ENCODE measurements at places on chromosomes 2 and 18.

DNA sequence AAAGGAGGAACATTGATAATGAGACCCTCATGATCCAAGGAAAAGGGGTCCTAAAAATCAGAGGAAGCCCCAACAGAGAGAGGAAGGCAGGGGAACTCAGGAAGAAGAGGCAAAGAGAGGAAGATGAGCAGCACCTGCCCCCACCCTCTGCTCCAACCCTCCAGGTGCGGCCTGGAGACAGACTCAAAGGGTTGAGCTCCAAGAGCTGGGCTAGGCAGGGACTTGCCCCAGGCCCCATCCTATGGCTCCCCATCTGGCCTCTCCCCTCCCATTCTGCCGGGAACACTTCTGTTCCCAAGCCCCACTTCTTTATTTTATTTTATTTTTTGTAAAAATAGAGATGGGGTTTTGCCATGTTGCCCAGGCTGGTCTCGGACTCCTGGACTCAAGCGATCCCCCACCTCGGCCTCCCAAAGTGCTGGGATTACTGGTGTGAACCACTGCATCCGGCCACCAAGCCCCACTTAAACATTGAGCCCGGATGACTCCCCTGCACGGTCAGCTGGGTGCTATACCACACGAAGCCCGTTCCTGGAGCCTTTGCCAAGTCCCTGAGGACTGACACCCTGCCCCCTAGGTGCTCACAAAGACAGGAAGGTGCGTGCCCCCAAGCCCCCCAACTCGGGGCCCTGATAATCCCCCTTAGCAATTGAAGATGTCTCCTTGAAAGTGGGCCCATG lies 3.8 kb upstream of the GPR55 start:
- peak; percentile 50 for DNase-seq

GRCh38 chr2:11379558-11379957 lies 35.1 kb upstream of the ROCK2 start:
- DNase-seq: no peak

DNA sequence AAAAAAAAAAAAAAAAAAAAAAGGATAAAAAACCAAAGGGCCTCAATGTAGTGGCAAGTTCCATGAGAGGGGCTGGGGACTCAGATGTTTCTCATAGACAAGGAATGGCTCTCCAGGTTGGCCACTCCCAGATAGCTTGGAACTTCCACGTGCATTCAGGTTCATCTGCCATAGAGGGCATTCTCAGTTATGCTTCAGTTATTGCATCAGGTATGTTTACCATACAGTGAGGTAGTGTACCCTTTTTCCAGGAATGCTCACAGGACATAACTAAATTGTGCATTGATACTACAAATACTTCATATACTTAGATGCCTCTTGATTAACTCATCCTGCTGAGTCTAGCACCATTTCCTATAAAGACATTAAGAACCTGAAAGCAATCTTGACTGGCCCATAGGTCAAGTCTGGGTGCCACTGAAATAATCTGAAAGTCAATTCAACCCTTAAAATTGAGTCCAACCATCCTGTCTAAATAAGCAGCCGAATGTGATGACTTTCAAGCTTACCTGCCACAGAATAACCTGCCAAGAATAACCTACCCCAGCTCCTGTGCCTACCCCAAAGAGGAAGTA lies 14.6 kb upstream of the KLHL23 start:
- no peak for DNase-seq

DNA sequence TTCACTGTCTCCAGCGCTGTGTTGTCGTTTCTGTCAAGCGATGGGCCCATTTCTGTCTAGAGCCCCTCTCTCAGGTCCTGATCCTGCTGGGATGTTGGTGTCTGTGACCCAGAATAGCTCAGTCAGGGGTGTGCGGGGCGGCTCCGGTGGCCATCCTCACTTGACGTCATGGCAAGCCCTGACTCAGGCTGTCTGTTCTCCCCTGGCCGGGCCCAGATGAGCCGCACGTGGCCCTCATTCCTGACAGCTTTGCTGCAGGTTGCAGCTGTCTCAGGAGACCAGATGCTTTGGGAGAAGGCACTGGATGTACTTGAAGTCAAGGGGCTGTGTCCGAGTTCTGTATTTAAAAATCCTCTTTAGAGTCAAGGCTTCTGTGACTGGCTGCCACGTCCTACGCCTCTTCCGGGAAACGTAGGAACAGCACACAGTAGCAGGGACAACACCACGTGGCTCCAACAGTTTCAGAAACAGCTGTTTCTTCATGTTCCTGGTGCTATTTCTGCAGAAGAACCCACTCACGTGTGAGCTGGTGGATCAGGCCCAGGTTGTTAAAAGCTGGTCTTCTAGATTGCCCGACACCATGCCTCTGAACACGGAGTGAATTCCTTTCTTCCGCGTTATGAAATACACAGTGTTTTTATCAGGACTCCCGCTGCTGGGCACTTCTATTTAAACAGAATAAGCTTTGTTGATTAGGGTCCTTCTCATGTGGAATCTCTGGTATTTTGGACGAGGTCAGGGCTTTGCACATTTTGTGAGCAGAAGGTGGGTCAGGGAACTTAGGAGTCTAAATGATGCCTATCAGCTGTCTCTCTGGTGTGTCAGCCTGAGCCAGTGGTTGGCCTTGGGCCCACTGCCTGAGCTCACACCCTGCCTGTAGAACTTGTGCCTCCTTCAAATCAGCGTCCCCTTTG lies 28.3 kb upstream of the NTSR2 start:
- DNase-seq: peak; percentile 82

DNA sequence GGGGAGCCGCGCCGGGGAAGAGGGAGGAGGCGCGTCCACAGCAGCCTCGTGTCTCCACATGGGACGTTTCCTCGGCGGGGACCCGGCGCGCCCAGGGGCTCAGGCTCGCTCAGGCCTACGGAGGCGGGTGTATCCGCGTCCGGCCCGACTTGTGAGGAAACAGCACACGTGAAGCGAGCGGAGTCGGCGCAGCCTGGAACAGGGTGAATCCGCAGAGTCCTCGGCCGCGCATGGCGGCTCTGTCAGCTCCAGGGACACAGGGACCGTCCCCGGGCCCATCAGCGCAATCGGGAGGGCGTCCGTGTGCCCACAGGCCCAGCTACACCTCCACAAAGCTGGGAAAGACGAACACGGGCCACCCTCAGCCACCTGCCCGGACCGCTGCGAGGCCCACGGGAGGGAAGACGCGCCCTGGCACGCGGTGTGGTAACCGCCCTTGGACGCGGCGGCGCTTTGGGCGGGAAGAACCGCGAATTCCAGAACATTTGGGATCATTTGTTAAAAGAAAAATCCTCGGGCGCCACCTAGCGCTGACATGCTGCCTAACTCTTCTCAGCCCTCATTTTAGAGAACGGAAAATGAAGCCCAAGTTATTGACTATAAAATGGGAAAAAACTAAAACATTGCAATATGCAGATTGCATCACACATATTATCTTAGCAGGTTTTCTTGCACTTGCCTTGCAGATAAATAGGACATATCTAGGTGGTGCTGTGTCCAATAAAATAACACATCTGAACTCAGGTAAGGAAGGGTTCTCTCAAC lies 40.4 kb downstream of the TMEM18 start:
- no peak for DNase-seq

DNA sequence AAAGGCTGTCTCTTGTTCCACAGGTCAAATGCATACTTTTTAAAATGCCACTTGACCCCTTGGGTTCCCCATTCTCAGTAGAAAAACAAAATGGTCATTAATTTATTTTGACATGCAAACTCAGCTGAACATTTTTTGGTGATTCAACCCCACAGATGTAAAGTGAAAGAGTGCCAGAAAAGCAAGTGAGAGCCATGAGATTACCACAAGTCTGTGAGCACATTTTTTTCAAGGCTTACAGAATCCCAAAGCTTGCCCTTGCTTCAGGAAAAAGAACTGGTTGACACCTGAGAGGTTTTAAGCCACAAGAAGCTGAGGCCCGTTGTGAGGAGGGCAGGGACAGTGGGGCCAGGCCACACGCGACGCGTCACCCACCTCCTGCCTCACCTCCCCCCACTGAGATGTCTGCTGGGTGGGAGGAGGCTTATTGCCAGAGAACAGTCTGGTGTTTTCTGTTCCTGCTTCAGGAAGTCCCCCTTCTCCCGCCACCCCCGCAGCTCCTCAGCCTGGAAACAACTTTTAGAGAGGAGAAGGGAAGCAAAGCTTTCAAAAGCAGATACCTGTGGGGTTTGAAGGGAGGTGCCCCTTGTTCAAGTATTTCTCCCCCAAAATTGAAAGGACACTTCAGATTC lies 70.4 kb upstream of the CYP1B1 start:
- DNase-seq: no peak

DNA sequence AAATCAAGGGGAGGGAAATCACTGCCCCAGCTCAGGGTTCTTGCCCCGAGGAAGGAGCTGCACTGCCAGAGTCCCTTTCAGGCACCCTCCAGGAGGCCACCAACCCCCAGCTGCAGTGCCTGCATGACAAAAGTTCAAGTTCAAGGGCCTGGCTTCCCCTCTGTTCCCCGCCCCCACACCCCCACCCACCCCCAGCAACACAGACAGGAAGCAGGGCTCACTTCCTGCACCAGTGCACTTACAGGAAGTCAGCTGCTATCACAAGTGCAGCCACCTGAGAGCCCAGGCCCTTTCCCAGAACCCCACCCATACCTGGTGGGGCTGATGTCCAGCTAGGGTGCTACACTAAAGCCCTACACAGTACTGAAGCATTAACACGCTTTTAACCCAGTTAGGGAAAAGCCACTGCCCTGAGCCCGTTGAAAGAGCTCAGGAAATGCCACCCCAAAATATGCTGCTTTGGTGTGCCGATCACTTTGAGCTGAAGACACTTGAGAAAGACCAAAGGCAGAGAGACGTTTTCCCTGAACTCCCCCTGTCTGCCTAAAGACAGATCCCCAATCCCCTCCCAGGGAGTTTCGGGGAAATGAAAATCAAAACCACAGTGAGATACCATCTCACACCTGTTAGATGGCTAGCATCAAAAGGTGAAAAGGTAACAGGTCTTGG lies 109.9 kb upstream of the CAB39 start:
- DNase-seq: no peak

GRCh38 chr18:52341608-52342381 lies 1.8 kb downstream of the DCC start:
- DNase-seq: no peak

DNA sequence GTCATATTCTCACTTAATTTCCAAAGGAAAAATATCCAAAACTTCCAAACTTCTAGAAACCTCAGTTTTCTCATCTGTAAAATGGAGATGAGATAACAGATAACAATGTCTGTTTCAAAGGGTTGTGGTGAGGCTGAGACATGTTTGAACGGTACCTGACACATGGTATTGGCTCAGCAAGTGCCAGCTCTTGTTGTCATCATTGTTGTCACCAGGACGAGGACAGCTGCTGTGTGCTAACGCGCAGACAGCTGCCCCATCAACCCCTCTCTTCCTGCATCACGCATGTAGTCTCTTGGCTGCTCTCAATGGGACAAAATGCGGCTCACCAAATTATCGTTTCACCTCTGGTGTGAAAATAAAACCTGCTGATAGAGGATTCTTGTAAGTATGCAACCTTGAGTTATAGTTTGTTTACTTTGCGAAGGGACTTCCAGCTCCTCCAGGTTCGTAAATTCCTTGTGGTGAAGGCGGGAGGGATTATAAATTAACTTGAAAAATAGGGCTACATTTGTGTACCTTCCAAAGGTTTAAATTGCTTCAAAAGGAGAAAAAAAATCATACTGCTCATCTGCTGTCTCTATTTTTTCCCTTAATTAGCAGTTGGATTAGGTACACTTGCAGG lies 605.4 kb downstream of the BCL11A start:
- no peak for DNase-seq
